ENCODE measurements at places on chromosomes 6 and 20. TPM values are rescaled to one million over a fixed set of nuclear protein-coding genes. Genes with fewer than 3 reads are reported as not detected.
A peak's percentile ranks its signal among the peaks of the same experiment; 100 is the strongest.

The NFYA gene
- 15.9 TPM for polyA plus RNA-seq

DNA sequence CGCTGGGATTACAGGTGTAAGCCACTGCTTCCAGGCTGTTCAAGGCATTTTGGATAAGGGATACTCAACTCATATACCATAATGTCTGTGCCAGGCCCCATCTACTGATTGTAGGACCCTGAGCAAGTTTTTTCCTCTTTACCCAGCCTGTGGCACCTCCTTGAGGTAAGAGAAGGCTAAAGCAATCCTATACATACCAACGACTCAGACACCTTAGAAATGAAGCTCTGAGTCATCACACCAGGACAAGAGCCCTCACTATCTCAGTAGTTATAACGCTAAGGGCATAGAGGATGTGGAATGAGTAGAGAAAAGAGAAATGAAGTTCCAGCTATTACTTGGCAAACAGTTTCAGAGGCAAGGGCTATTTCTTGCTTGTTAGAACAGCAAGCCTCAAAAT is 16.9 kb downstream of the NDRG3 start:
- no peak overlapping the region for H3K27ac ChIP-seq
- H3K4me1 ChIP-seq = peaks cover 12% of the 10 kb centered on the region
- H3K27me3 ChIP-seq = no peaks in the 10 kb centered on the region
- peak; percentile 47 for DNase-seq
- no peaks in the 10 kb centered on the region for H3K36me3 ChIP-seq

GRCh38 chr20:47487175-47487917 is 14.3 kb upstream of the NCOA3 start:
- peak overlapping the region; percentile 84 for H3K4me3 ChIP-seq
- H3K27me3 ChIP-seq = no peaks in the 10 kb centered on the region
- H3K4me1 ChIP-seq = peaks cover 26% of the 10 kb centered on the region

The CST4 gene
- polyA plus RNA-seq = not detected

GRCh38 chr20:20513720-20514119 is 145.8 kb downstream of the INSM1 start:
- peaks cover 43% of the 10 kb centered on the region for H3K36me3 ChIP-seq
- no peak overlapping the region for H3K27ac ChIP-seq
- no peaks in the 10 kb centered on the region for H3K4me1 ChIP-seq
- DNase-seq = no peak

DNA sequence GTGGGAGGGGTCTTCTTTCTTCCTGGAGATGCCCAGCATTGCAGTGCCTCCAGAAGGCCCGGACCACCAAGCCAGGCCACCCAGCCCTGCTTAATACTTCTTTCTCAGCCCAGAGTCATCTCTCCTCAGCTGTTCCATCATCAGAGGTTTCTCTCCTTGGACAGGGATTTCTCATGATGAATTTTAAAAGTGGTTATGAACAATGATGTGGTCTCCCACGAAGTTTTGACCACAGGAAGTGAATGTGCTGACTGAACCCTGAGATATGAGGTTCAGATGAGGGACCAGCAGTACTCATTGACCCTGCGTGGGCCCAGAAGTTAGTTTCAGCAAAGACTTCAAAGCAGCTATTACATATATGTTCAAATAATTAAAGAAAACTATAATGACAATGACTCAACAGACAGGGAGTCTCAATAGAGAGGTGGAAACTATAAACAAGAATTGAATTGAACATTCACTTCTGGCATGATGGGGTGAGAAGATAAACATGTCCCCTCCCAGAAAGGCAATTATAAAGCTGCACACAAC is 114.5 kb upstream of the SLC22A16 start:
- H3K27ac ChIP-seq = no peak overlapping the region
- no peaks in the 10 kb centered on the region for H3K36me3 ChIP-seq
- no peak overlapping the region for H3K4me3 ChIP-seq

The PBOV1 gene
- not detected for polyA plus RNA-seq

- no peaks in the 10 kb centered on the region for H3K36me3 ChIP-seq
- H3K4me1 ChIP-seq = no peaks in the 10 kb centered on the region
- no peak for DNase-seq
- no peak overlapping the region for H3K4me3 ChIP-seq
- H3K27ac ChIP-seq = no peak overlapping the region
Measured at GRCh38 chr6:44373787-44374186, 13.7 kb upstream of the CDC5L start.

The PTGIS gene
- not detected for polyA plus RNA-seq

DNA sequence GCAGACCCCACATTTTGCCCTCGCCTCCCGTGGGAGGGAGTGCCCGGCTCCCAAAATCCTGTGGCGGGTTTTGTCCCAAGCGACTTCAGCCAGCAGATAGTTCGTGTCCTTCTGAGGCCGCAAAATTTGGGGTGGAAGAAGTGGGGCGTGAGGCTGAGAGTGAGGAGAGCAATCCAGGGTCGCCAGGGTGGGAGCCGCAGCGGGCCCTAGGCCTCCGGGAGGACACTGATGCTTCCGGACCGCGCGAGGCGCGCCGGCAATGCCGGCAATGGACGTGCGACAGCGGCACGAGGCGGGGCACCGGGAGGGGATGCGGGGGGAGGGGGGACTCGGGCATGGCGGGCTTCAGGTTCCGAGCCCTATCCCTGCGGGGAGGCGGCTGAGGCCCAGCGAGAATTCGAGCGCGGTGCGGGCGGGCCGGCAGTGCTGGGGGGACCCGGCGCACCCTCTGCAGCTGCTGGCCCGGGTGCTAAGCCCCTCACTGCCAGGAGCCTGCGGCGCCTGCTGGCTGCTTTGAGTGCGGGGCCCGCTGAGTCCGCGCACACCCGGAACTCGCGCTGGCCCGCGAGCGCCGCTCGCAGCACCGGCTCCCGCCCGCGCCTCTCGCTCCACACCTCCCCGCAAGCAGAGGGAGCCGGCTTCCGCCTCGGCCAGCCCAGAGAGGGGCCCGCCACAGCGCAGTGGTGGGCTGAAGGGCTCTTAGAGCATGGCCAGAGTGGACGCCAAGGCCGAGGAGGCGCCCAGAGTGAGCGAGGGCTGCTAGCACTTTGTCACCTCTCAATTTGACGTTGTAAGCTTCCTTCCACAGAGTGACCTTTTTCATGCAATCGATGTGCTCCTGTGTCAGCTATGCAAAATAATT is 143.8 kb downstream of the LPA start:
- peak overlapping the region; percentile 88 for H3K4me3 ChIP-seq
- peak; percentile 62 for DNase-seq
- no peaks in the 10 kb centered on the region for H3K36me3 ChIP-seq
- H3K4me1 ChIP-seq = peaks cover 29% of the 10 kb centered on the region

GRCh38 chr6:107843400-107843799 is 19.3 kb upstream of the SCML4 start:
- no peak for DNase-seq
- peaks cover 1% of the 10 kb centered on the region for H3K27me3 ChIP-seq
- no peaks in the 10 kb centered on the region for H3K36me3 ChIP-seq
- no peak overlapping the region for H3K4me3 ChIP-seq
- no peak overlapping the region for H3K27ac ChIP-seq

DNA sequence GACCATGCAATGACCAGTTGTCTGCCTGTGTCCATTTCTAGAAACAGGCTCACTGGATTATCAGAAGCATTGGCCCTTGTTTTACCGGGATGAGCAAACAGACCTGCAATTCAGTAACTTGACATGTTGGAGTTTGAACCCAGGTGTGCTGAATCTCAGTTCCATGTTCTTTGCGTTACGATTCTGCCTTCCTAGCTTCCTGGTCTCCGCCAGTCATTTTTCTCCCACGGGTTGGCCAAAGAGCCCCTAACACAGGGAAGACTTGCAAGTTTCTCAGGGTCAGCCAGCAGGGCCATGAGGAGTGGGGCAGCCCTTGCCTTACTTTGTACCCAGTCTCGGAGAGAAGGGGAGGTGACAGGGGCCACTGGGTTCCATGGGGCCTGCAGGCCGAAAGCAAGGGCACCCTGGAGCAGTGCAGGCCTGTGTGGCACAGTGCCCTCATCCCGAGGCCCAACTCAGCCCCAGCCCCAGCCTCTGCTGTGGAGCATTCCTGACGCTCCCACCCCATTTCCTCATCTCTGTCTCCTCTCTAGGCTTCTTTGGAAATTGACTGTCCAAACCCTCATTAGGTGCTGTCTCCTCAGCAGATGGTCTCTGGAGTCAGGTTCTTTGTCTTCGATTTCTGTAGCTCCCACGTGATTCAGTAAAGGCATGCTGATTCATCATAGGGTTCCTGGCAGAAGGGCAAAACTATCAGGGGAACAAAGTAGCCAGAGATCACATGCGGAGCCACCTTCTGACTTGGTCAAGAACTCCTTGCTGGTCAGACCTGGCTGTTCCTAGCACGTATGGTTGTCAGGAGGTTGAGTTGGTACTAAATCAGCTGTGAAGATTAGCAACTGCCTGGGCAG is 23.6 kb downstream of the CDS2 start:
- peaks cover 2% of the 10 kb centered on the region for H3K36me3 ChIP-seq
- no peak overlapping the region for H3K4me3 ChIP-seq
- no peaks in the 10 kb centered on the region for H3K27me3 ChIP-seq

GRCh38 chr6:135354407-135354806 is 143.1 kb downstream of the AHI1 start:
- H3K4me1 ChIP-seq = no peaks in the 10 kb centered on the region
- H3K27me3 ChIP-seq = no peaks in the 10 kb centered on the region
- no peak overlapping the region for H3K27ac ChIP-seq
- DNase-seq = no peak

DNA sequence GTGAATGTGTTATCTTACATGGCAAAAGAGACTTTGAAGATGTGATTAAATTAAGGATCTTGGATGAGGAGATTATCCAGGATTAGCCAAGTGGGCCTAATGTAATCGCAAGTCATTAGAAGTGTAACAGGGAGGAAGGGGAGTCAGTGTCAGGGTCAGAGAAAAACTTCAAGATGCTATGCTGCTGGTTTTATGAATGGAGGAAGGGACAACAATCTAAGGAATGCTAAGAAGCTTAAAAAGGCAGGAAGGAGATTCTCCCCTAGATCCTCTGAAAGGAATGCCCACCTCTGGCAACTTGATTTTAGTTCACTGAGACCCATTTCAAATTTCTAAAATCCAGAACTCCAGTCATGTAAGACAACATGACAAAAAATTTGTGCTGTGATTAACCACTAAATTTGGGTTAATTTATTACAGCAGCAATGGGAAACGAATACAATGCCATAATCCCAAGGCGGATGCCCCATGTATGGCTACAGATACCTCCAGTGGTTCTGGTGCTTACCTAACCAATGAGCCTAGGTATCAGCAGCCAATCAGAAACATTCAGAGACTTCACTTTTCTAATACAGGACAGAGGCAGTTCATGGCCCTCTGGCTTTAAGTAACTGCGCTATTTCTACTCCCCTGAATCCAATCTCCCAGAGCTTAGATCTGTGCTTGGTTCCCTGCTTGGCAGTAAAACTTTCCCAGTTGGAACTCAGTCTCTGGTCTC is 3.6 kb upstream of the TAAR8 start:
- peaks cover 12% of the 10 kb centered on the region for H3K27me3 ChIP-seq
- no peak overlapping the region for H3K4me3 ChIP-seq
- no peak for DNase-seq
- no peak overlapping the region for H3K27ac ChIP-seq

The TMC2 gene
- polyA plus RNA-seq = not detected

GRCh38 chr20:17767624-17768023 is 67.9 kb downstream of the BANF2 start:
- no peak for DNase-seq
- H3K4me1 ChIP-seq = no peaks in the 10 kb centered on the region
- no peaks in the 10 kb centered on the region for H3K27me3 ChIP-seq
- H3K36me3 ChIP-seq = no peaks in the 10 kb centered on the region
- H3K4me3 ChIP-seq = no peak overlapping the region
- H3K27ac ChIP-seq = no peak overlapping the region

DNA sequence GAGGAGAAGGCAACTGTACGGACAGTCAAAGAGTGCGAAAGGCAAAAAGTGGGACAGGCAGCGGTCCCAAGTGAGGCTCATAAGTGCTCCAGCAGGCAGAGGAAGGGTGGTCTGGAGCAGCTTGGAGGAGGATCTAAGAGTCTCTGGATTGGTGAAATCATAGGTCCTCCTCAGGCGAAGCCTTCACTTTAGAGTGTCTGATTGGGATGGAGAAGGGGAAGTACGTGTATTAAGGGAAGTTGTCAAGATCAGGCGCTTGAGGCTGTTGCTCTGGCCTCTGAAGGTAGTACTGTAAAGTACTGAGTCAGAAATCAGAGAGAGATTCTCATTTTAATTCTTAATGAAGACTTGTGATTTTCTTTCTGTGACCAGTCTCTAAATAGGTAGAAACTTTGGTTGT is 185.6 kb downstream of the KIF16B start:
- no peak overlapping the region for H3K4me3 ChIP-seq
- no peak for DNase-seq
- H3K27ac ChIP-seq = no peak overlapping the region
- H3K4me1 ChIP-seq = no peaks in the 10 kb centered on the region

- H3K36me3 ChIP-seq = no peaks in the 10 kb centered on the region
- no peak for DNase-seq
- H3K4me1 ChIP-seq = no peaks in the 10 kb centered on the region
- H3K4me3 ChIP-seq = no peak overlapping the region
Measured at GRCh38 chr6:147811913-147812629, 303.6 kb downstream of the SAMD5 start.

- H3K36me3 ChIP-seq = no peaks in the 10 kb centered on the region
- no peak for DNase-seq
- peaks cover 9% of the 10 kb centered on the region for H3K27me3 ChIP-seq
- H3K4me1 ChIP-seq = no peaks in the 10 kb centered on the region
- H3K4me3 ChIP-seq = no peak overlapping the region
Measured at GRCh38 chr6:119541132-119541905, 191.8 kb upstream of the MAN1A1 start.

GRCh38 chr20:32418376-32418775 is 60.2 kb downstream of the ASXL1 start:
- H3K27me3 ChIP-seq = no peaks in the 10 kb centered on the region
- H3K27ac ChIP-seq = no peak overlapping the region
- peaks cover 8% of the 10 kb centered on the region for H3K4me1 ChIP-seq
- DNase-seq = no peak

The SDC4 gene
- 6.3 TPM for polyA plus RNA-seq

DNA sequence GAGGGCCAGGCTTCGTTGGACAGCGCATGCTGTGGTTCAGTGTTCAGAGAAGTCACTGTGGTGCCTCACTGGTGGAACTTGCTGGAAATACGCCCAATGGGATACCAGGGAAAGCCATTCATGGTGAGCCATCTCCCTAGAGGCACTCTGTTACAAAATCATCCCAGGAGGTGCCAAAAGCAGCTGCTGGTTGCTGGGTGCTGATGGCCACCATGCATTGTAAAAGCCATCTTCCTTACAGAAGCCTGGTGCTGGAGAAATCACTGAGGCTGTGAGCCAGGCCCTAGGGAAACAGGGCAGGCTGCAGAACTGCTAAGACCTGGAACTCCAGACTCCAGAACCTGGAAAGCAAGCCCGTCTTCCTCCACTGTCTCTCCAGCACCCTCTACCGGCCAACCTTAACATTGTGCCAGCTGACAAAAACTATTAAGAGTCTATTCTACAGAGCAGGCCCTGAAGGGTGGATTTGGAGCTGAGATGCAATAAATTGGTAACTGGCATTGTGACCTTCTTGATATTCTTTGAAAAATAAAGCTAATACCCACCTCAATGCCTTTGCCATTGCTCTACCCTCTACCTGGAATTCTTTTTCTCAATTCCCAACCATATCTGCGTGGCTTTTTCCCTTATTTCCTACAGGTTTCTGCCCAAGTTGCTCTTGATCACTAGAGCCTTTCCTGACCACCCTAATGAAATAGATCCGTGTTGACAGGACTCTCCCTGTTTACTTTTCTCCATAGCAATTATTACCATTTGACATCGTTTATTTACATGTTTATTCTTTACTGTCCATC is 18.5 kb downstream of the SNRPB start:
- no peaks in the 10 kb centered on the region for H3K36me3 ChIP-seq
- no peak overlapping the region for H3K27ac ChIP-seq
- peak; percentile 32 for DNase-seq
- H3K4me3 ChIP-seq = no peak overlapping the region

The KCNB1 gene
- not detected for polyA plus RNA-seq

The GPSM3 gene
- 82.4 TPM for polyA plus RNA-seq
